ENCODE measurements at places on chromosomes 4 and X.

- no peak for DNase-seq
Measured at GRCh38 chrX:100491174-100491573, 81.1 kb upstream of the PCDH19 start.

DNA sequence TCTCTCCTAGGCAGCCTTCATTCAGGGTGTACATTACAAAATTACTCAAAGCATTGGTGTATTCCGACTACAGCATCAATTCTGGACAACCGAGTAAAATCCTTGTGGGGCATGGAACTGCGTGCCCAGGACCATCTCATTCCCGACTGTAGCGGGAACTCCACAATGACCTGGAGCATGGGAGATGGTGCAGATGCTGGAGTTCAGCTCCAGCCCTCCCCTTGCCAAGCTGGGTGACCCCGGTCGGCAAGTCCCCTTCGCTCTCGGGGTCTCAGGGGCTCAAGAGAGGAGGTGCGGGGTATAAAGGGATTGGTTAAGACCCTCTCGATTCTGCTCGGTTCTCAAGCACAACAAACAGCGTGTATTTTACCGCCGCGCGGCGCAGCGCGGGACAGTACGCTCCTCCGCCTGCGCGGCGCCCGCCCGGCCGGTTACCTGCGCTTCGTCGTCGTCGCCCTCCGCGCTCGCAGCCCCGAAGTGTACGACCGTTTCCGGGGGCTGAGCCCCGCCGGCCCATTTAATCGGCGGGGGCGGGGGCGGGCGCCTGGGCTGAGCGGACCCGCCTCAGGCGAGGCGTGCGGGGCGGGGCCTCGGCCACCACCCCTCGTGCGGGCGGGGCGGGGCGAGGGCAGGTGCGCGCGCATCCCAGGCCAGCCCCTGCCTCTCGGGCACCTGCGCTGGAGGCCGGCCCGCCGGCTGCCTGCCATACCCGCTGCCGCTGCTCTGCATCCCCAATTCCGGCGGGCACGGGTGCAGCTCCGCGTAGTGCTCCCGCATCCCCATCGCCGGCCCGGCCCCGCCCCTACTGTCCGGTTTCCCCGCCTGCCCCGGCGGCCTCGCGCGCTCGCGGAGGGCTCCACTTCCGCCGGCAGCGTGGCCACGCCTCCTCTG lies at the start of gene G6PD:
TSS of gene G6PD (minus strand) at position 493 of the 891 bp plus-strand sequence. CDS start 691 bp downstream, outside the sequence.
- no peak for DNase-seq

- DNase-seq: peak; percentile 64
Measured at GRCh38 chrX:45191383-45191782, 9.3 kb downstream of the DIPK2B start.

DNA sequence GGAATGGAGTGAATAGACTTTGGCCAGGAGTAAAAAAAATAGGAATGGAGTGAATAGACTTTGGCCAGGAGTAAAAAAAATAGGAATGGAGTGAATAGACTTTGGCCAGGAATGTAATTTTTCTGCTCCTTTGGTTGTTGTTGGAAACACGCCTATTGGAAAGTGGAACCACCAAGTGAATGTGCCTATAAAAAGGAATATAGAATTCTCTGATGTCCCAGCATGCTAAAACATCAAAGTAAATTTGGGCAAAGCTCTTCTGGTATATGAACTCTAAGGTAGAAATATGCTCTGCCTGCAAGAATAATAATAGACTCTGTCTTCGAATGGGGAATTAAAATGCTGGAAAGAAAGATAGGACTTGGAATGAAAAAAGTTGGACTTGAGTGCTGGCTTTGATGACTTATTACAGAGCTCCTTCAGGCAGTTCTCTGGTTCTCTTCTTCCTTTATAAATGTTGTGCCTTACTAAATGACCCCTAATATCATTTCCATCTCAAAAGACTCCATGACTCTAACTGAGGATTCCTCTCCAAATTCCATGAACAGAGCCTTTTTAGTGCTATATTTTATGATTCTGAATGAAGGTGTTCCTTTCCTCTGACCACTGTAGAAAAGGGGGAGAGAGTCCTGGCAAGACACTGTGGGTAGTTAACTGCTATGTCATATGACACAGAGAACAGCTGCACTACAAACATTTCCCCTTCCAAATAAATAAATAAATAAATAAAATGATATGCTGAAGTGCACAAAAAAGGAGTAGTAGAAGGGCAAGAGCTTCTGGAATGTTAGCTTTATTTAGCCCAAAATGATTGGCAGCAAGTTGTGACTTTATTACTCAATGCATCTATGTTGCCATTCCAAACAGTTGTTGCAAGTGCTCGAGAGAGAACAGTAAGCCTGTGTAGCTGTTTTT lies 13.5 kb upstream of the GBA3 start:
- DNase-seq: no peak

GRCh38 chr4:53616219-53616618 lies 24.9 kb upstream of the LNX1 start:
- no peak for DNase-seq

DNA sequence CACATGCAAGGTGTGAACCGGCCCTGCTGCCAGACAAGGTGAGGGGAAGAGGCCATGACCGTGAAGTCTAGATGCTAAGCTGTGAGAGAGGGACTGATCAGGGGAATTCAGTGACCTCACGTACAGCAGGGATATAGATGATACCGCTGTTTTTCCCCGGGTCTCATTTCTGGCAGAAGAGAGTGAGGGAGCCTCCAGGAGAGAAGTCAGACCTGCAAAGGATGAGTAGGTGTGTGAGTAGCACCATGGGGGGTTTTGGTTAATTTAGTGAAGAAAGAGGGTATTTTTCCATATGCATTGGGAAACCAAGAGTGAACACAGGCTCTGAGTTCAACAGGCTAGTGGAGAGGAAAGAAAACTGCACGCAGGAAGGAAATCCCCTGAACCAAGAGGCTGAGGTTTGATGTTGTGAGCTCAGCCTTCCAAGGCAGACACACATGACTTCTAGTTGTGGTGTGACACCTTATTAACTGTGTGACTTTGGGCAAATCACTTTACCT lies 127.6 kb upstream of the GATB start:
- DNase-seq: no peak

DNA sequence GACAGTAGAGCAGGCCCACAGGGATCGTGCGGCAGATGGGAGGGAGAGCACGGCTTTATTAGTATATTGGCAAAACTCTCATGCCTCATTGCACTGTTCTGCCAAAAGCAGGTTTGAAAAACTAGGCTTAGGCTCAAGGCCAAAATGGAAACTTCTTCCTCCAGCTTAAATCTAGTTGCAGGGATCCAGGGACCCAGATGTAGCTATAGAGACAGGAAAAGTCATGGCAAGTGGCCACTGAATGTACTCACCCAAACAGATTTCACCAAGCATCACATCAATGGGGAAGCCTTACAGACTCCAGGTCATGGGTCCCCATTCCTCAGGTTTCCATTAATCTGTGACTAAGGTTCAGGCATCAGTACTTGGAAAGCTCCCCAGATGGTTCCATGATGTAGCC lies 149.2 kb downstream of the STK32B start:
- no peak for DNase-seq

DNA sequence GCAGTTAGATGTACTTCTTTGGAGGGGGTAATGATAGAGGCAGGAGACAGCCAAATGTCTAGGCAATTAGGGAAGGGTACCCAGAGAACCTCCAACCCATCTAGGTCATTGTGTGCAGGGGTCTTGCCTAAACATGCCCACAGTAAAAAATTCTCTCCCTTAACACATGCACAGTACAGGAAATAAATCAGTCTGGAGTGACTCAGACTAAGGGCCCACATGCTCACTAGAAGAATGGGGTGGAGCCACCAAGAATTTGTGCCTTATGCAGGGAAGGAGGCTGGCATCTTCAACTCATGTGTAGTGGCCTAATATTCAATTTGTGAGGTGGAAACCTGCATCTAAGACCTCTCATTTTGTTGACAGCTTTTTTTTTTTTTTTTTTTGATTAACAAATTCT lies 945.3 kb upstream of the GRIA3 start:
- no peak for DNase-seq

DNA sequence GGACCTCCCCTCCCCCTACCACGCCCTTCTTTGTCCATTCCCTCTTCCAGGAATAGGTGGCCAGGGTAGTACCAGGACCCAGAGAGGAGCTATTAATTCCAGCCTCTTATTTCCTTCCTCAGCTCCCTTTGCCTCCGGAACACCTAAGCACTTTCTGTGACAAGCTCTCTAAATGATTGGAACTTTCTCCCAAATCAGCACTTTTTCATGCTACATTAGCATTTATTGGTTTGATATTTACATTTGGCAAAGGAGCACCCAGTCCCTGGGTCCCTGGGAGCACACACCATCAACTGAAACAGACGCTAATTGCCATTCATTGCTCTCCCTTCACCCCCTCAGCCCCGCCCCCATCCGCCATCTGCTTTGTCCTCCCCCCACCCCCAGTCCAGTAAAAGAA lies 182.0 kb upstream of the BCOR start:
- DNase-seq: no peak

DNA sequence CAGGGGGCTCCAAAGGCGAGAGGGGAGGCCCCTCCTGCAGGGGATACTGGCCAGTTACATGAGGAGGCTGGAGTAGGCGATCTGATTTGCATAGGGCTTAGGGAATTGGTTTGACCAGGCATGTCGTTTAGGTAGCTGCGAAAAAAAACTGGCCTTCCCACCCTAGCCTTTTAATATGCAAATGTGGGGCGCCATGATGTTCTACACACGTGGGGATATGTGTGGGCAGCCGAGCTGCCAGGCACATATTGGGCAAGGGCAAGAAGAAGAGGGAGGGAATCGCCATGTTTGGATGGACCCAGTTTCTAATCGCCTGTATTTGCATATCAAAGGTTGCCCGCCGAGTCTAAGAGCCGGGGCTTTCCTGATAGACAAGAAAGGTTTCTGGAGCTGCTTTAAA lies 121.3 kb downstream of the PRKX start:
- DNase-seq: no peak

GRCh38 chr4:185357211-185357610 lies 38.5 kb downstream of the LRP2BP start:
- DNase-seq: no peak

GRCh38 chrX:39611468-39611867 lies 486.3 kb downstream of the BCOR start:
- DNase-seq: no peak

DNA sequence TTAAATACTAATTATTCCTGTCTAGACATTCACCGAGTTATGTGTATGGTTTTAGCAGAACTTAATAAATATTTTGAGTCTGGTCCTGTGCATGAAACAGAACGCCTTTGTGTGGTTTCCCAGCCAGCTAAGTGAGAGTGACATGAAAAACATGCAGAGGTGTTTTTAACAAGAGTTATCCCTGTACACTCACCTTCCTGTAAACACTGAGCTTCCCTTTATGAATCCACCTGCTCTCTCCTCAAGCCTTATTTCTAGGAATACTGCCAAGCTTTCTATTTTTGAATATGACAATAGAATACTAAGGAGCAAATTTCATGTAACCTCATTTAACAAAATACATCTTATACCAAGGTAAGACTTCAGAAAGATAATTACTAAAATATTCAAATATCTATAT lies 270.3 kb upstream of the CTSO start:
- DNase-seq: no peak

DNA sequence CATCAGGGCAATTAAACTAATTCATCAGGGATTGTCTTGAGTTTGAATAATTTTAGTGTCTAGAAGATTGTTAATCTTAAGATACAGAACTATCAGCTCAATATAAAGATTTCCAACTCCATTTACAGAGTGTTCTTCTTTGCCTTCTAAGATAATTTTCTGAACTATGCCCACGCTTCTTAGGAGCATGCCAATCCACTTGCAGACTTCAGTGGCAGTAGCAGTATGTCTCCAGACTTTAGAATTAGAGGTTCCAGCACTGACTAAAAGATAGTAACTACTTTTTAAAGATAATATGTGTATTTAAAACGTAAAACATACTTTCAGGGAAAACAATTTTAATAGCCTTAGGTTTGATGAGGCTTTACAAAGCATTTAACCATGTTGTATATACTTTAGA lies 34.2 kb upstream of the GALNT7 start:
- no peak for DNase-seq

- DNase-seq: no peak
Measured at GRCh38 chr4:186698028-186698427, 25.6 kb downstream of the FAT1 start.

- no peak for DNase-seq
Measured at GRCh38 chrX:22109442-22109841, 77.3 kb downstream of the PHEX start.

DNA sequence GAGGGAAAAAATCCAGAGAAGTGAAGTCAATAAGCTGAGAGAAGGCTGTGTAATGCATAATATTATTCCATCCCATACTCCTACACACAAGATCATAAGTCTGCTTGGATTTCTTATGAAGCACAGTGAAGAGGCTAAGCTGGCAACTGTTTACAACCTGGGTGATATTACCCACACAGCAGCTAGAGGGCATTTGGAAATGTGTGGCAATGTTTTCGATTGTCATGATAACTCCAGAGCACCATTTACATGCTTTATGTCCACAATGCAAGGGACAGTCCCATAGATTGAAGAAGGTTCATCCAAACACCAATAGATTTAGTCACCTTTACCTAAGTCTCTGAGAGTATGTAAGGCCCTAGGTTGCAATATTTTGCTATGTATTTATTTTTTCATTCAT lies 412.2 kb downstream of the PPP3CA start:
- DNase-seq: peak; percentile 53

DNA sequence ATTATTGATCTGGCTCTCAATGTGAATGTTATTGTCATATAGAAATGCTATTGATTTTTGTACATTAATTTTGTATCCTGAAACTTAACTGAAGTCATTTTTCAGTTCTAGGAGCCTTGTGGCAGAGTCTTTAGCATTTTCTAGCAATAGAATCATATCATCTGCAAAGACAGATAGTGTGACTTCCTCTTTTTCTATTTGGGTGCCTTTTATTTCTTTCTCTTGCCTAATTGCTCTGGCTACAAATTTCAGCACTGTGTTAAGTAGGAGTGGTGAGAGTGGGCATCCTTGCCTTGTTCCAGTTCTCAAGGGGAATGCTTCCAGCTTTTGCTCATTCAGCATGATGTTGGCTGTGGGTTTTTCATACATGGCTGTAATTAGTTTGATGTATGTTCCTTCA lies 102.7 kb downstream of the SH3BGRL start:
- DNase-seq: peak; percentile 48

- no peak for DNase-seq
Measured at GRCh38 chrX:110145311-110145710, 142.4 kb downstream of the TMEM164 start.

DNA sequence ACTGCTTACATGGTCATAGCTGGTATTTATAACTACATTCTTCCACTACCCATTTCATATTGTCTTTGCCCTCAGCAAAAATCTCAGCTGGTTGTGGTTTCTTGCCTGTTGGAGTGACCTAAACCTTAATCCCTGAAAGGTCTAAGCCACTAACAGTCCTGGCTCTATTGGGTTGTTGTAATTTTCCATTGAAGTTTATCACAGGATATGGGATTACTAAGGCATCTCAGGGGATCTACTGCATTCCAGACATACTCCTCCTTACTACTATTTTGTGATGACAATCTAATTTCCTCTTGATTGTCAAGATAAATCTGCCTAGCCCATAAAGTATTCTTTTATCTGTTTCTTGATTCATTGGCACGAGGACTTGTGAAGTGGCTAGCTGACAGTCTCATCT lies 6.2 kb upstream of the OSTC start:
- DNase-seq: no peak

- no peak for DNase-seq
Measured at GRCh38 chr4:10371869-10372471, 85.3 kb downstream of the ZNF518B start.
